ENCODE measurements at places on chromosomes 16 and 17.

DNA sequence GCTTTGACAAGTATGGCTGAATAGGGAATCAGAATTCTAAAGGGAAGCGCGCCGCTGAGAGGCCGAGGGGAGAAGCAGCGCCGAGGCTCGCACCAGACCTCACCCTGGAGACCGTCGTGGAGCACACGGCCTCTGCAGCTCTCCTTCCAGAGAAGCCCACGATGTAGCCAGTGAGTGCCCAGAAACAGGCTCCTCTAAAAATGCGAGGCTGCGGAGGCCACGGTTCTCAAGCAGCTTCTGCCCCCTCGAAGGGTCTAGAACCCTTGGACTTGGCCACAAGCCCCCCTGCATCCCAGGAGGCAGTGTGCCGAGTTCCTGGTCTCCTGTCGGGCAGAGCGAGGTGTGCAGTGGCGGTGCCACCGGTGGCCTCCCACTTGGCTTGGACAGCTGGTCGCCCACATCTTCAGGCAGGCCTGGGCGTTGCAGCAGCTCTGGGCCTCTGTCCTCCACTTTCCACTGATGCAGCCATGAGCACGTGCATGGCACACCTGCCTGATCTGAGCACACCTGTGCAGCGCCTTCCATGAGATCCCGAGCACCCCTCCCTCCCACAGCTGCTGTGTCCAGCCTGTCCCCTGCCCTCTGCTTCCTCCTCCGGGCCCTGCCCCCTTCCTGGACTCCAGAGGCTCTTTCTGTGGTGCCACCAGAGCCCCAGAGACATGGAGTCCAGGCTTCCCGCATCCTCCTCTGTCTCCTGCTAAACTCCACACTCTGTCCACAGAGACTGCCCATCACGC, 18.9 kb upstream of the WDR45B start:
- no peak for DNase-seq

DNA sequence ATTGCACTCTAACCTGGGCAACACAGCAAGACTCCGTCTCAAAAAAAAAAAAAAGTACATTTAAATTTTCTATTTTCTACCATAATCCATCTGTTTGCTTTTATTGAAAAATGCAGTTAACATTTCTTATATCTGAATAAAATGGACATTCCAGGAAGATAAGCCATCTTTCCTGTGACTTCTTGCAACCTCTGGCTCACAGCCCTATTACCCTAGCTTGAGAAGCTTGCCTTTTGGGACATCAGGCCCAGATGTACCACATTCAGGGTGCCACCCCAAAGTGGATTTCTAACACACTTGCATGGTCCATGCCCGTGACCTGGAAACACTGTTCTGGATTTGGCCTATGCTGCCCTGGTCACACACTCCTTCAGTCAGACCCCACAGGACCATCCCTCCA, 30.1 kb upstream of the DDX52 start:
- DNase-seq: no peak

DNA sequence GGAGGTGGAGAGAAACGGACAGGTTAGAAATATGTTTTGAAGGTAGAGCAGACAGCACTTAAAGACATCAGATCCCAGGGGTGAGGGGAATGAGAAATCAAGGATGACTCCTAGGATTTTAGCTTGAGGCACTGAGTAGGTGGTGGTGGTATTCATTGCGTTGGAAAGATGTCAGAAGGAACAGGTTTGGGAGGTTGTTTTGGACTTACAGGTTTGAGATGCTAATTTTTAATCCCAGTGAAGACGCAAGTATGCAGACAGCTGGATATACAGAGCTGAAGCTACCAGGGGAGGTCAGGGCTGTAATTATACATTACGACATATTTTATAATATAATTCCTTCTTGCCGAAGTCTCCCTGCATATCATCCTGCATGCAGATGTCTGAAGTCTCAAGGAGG, 433.3 kb downstream of the XYLT1 start:
- no peak for DNase-seq

DNA sequence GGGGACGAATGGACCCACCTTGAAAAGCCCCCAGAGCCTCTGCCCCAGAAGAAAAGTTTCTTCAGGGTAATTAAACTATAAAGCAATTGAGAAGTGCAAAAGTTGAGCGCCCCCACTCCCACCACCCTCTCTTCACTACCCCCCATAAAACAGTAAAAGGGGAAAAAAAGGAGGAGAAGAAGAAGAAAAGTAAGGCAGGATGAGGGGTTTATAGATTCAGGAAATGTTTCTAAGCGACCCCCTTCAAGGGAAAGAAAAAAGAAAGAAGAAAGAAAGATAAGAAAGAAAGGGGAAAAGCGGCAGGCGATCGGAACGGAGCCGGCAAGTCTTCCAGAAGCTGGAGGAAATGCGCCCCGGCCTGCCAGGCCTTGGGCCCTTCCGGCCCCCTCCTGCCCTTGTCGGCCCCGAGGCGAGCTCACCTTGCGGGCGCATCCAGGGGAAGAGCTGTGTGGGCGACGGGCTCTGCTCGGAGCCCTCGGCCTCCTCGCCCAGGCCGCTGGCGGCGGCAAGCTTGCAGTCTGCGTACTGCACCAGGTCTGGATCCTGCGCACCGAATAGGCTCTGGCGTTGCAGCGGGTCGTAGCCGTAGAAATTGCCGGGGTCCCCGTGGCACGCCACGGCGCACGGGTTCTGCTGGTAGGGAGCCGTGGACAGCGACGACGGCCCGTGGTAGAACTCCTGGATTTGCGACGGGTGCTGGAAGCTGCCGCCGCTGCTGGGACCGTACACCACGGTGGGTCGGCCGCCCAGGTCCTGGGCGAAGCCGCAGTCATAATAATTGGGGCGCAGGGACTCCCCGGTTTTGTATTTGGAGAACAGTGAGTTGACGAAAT, 1.0 kb downstream of the HOXB8 start:
- no peak for DNase-seq

DNA sequence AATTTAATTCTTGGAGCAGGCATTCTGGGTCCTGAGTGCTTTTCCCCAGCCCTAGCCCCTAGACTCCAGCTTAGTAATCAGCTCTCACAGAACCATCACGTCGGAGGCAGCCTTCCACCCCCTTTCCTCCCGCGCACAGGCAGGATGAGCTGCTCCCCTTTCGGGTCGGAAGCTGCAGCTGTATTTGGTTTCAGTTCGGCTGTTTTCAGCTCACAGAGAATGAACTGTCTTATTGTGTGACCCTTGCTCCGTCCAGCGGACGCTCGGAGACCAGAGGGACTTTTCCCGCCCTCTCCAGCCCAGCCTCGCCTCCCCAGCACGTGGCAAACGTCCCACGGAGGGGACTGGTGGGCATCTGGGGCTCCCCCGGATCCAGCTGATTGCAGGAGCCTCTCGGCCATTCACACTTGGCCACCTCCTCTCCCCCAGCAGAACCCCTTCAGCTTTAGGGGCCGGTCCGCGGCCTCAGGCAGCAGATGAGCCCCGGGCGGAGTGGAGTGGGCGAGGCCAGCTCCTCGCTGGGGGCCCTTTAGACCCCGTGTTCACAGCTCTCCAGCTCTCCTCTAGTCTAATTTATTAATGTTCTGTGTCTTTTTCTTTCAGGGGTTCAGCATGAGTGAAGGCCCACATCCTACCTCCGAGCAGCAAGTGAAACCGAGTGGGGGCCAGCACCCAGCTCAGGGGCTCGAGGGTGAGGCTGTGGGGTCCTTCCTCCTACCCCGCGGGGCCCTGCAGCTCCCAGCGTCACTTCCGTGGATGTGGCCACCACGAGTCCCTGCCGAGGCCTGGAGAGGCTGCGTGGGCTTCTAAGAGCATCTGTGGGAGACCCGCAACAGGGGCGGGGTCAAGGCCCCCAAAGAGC, 863 bp upstream of the UTS2R start:
- no peak for DNase-seq

GRCh38 chr17:73747221-73748002, 103.2 kb upstream of the SDK2 start:
- DNase-seq: no peak

DNA sequence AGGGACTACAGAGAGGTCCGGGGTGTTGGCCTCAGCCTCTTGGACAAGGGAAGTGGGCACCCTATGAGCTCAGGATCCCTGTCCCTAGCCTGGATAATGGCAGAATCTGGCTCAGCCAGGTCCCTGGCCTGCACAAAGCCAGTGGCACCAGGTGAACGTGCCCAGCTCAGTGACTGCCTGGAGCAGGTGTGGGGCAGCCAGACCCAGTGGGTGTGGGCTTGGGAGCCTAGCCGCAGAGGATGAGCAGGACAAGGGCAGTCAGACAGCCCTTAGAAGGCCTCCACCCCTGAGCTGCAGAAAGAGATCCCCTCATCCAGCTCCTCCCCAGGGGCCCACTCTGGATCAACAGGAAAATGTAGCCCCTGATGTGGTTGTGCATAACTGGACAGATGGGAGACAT, 585.3 kb downstream of the KCNJ18 start:
- no peak for DNase-seq

- no peak for DNase-seq
Measured at GRCh38 chr16:50945171-50945570, 203.3 kb downstream of the CYLD start.

- DNase-seq: no peak
Measured at GRCh38 chr17:76414334-76415295, 30.2 kb downstream of the SPHK1 start.

DNA sequence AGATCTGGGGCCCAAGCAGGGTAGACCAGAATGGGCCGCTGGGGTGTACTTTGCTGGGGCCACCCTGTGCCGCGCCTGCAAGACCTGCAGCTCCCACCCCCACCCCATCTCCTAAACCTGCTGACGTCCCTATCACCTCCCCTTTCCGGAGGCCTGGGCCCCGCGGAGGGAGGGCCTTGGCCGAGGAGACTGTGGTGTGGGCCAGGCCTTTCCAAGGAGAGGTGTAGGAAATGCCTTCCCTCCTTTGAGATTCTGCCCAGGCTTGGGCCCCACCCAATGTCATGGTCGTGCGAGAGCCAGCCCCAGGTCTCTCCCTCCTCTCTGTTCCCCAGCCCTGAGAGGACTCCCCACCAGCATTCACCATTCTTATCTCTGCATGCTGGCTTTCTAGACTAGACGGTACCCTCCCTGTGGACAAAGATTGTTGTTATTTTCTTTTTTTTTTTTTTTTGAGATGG, 3.9 kb upstream of the WFIKKN2 start:
- no peak for DNase-seq

DNA sequence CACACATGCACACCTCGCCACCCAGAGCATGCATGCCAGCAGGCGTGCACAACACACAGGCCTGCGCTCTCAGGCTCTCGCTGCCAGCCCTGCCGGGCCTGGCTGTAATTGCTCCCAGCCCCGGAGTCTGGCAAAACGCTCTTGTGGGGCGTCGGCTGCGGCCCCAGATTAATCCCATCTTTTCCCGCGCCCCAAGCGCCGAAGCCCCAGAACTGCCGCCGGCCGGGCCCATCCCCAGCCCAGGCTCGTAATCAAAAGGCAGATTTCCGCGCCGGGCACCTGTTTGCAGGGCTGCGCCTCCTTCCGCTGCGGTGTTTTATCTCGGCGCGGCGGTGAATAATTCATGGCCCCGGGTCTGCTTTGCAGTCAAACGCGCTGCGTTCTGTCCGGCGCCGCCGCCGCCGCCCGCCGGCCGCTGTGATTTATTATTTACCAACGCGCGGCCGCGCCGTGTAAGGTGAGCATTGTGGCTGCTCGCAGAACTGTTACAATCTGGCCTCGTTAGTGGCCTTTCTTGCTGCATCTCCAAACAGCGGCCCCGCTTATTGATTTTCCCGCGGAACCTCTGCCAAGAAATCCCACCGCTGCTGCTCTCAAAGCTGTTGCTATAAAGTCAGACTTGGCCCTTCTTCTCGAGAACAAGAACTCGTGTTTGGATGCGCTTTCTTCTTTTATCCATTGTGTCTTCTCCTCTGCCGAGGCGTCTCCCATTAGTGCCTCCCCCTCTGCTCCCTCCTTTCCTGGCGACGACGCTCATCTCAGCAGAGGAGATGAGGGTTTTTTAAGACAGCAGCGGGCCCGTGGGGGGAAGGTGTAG, 126.1 kb downstream of the IRX5 start:
- no peak for DNase-seq

GRCh38 chr17:4270736-4271135, 7.0 kb upstream of the ANKFY1 start:
- no peak for DNase-seq

DNA sequence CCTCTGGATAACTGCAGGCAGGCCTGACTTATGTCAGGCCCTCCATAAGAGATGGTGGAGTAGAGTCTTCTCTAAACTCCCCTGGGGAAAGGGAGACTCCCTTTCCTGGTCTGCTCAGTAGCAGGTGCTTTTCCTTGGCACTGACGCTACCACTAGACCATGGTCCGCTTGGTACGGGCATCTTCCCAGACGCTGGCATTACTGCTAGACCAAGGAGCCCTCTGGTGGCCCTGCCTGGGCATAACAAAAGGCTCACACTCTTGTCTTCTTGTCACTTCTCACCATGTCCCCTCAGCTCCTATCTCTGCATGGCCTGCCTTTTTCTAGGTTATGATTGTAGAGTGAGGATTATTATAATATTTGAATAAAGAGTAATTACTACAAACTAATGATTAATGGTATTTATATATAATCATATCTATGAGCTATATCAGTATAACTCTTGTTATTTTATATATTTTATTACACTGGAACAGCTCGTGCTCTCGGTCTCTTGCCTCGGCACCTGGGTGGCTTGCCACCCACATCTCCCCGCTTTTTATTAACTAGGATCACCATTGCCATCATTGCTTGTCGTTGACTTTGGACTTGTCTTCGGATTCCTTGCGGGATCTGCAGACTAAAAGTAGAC, 59.8 kb upstream of the ARL4D start:
- DNase-seq: no peak

DNA sequence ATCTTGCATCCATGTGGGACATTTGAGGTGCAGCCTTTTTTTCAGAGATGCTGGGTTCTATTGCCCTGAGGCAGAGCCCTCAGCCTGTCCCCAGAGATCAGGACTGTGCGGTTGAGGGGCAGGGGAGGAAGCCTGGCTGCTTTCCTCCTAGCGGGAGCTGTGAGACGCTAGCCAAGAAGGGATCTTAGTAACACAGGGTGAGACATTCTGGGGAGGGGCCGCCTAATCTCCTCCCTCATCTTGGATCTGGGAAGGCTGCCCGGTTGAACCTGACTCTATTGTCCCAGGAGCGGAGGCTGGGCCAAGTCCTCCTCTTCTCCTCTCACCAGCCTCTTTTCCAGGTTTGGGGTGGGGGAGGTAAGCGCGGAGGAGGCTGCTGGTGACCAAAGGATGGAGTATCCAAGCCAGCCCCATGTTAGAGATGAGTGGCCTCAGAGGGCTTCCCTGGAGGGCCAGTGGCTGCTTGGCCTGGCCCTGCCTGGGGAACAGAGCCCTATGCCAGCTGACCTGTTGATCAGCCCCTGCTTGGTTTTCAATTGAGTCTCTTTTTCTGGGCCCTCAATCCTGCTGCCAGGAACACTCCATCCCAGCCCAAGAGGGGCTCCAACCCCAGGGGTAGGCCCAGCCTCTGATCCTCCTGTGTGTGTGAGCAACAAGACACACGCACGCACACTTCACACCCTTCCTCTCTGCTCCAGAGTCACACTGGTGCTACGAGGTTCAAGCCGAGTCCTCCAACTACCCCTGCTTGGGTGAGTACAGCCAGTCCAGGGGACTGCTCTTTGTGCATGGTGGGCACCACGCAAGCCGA, 5.0 kb downstream of the CA4 start:
- DNase-seq: no peak

GRCh38 chr17:35390156-35390555, 16.7 kb upstream of the SLFN11 start:
- no peak for DNase-seq

Measured in GM12878 (cell line).